NCI-H82 (cell line): ENCODE measurements at places on chromosomes 2 and 18.

DNA sequence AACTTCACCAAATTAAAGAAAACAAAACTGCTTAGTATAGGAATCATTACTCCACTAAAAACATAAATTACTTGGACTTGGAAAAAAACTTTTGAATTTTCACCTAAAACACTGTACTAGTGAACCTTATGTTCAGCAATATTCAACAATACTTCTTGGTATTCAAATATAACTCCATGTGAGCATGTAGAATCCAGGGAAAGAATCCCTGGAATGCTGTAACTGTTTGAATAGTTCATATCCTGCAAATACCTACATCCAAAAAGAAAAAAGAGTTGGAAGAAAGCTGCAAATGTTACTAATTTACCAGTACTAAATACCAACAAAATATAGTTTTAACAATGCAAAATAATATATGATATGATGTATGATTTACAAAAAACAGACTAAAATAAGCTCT lies 65.4 kb downstream of the IKZF2 start:
- no peak for DNase-seq

DNA sequence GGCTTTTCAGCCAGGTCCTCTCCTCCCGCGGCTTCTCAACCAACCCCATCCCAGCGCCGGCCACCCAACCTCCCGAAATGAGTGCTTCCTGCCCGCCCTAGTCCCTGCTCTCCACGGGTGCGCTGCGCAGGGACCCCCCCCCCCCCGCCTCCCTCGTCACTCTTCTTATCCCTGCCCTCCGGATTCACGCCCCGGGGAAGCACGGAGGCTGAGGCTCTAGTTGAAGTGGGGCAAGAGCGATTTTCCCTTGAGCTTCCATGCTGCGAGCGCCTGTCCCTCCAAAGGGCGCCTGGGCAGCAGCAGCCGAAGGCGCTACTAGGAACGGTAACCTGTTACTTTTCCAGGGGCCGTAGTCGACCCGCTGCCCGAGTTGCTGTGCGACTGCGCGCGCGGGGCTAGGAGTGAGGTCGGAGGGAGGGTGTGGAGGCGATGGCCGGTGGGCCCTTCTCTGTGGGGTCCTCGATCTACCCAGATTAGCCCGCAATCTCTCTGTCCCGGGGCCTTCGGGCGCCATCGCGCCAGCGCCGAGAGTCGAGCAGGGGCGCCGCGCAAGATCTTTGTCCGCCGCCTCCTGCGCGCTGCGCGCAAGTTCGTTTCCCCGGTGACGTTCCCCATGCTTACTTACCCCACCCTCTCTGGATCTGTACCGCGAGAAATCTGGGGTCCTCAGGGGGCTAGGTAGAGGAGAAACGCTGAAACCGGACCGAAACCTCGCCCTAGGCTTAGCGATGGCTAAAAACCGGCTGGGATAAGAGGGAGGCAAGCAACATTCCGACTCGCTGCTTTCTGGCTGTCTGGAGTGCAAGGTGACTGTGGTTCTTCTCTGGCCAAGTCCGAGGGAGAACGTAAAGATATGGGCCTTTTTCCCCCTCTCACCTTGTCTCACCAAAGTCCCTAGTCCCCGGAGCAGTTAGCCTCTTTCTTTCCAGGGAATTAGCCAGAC lies 677 bp downstream of the GAD1 start:
- peak; percentile 52 for DNase-seq

- DNase-seq = no peak
Measured at GRCh38 chr2:213227458-213227857, 56.8 kb upstream of the SPAG16 start.

- no peak for DNase-seq
Measured at GRCh38 chr2:197675246-197675645, at the start of gene RFTN2. RFTN2 (minus strand) TSS chr2:197675587; CDS start chr2:197675458, 129 bp downstream.

DNA sequence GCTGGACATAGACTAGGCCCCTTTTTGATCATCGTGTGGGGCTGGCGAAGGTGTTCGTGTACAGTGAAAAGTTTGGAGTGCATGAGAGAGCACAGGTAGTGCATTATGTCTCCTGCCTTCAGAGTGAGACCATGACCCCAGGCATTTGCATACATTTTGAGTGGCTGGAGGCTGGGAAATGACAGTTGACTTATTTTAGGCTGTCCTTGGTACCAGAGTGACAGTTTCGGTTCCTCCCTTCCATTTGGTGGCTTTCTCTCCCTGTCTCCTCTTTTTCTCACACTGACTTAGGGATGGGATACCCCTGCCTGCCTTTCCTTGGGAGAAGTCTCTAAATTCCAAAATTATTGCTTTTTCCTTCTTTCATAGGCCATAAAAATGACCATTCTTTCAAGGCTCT lies 20.1 kb downstream of the SERPINB12 start:
- no peak for DNase-seq

GRCh38 chr2:160076241-160076640 lies 13.8 kb upstream of the PLA2R1 start:
- DNase-seq = no peak

DNA sequence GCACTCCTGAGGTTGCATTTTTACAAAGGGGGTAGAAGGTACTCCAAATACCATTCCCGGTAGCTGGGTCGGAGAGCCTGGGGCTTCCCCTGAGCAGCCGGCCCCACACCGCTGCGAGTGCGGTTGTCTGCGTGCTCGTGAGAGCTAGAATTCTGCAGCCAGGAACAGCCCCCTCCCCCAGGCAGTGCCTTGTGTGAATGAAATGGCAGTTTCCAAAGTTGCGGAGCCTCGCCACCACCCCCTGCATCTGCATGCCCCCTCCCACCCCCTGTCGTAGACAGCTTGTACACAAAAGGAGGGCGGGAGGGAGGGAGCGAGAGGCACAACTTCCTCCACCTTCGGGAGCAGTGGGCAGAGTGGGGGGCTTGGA lies 1.1 kb downstream of the MYCN start:
- DNase-seq = peak; percentile 72

DNA sequence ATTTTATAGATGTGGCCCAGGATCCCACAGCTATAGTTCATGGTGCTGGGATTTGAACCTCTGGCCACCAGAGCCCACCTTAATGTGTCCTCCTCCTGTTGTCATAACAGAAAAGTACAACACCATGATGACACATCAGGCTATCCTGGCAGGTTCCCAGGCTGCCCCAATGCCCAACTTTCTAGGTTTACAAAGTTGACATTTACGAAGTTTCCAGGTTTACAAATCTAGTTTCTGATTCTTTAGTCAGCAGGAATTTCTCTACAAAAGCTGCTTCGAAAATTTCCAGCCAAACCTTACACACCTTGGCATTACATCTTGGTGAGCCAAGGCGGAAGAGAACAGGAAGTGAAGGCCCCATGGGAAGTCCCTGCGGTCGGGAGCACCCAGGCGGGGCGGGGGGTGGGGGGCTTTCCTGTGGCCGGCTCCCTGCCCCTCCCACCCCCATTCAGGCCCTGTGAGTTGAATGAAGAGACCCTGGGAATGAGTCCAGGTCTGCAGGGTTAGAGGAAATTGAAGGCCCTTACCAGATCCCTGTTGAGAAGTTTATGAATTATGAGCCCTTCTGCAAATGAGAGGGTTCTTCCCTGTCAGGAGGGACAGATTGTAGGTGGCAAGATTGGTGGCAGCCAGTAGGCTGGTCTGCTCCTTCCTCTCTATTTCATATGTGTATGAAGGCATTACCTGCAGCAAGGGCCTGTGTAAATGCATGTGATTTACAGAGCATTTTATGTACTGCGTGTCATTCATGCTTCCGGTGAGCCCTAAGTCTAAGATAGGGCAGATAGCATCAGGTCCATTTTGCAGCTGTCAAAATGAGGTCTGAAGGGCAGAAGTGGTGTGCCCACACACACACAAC lies 11.1 kb upstream of the IL1RN start:
- DNase-seq = no peak

- peak; percentile 18 for DNase-seq
Measured at GRCh38 chr18:79221136-79221535, 151.9 kb downstream of the ATP9B start.

GRCh38 chr18:43887491-43887890 lies 610.2 kb upstream of the SYT4 start:
- DNase-seq = no peak

DNA sequence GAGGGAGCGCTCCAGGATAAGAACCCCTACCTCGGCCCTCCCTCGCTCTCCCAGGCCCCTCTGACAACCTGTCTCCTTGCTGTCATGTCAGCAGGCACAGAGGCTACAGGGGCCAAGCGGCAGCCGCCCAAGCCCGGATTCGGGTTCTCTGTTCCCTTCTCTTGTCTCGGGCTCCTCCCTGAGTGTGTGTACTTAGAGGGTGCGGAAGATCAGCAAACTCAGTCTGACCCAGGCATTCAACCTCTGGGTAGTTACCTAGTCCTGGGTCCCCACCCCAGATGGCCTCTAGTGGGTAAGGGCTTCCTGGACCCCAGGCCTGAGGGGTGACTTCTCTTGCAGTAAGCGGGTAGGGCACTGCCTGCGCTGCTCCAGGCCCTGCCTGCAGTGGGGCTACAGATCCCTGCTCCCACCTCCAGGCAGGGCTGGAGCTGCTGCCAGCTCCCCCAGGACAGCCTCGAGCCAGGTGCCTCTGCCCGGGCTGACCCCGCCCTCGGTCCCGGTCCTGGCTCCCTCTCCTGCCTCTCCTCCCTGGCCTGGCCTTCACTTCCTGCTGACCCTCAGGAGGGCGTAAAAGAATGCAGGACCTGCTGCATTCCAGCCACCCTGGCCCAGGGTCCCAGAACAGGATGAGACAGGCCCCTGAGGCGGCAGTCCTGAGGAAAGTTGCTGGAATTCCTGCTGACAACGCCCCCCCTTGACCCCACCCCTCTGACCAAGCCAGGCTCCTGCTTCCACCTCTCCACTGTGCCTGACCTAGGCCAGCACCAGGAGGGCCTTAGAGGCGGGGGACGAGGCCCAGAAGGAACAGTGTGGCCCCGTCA lies 22.0 kb downstream of the GPC1 start:
- DNase-seq = no peak

GRCh38 chr2:46381263-46381849 lies 84.1 kb downstream of the EPAS1 start:
- DNase-seq = no peak

- DNase-seq = no peak
Measured at GRCh38 chr2:236998236-236998635, 87.5 kb upstream of the COPS8 start.

GRCh38 chr2:16319551-16320121 lies 346.0 kb downstream of the CYRIA start:
- DNase-seq = peak; percentile 14

- no peak for DNase-seq
Measured at GRCh38 chr18:51767293-51767692, 569.8 kb upstream of the MEX3C start.

GRCh38 chr18:8299054-8299980 lies 309.9 kb upstream of the RAB12 start:
- DNase-seq = no peak

GRCh38 chr2:237588044-237588696 lies 2.4 kb downstream of the RAB17 start:
- peak; percentile 42 for DNase-seq

DNA sequence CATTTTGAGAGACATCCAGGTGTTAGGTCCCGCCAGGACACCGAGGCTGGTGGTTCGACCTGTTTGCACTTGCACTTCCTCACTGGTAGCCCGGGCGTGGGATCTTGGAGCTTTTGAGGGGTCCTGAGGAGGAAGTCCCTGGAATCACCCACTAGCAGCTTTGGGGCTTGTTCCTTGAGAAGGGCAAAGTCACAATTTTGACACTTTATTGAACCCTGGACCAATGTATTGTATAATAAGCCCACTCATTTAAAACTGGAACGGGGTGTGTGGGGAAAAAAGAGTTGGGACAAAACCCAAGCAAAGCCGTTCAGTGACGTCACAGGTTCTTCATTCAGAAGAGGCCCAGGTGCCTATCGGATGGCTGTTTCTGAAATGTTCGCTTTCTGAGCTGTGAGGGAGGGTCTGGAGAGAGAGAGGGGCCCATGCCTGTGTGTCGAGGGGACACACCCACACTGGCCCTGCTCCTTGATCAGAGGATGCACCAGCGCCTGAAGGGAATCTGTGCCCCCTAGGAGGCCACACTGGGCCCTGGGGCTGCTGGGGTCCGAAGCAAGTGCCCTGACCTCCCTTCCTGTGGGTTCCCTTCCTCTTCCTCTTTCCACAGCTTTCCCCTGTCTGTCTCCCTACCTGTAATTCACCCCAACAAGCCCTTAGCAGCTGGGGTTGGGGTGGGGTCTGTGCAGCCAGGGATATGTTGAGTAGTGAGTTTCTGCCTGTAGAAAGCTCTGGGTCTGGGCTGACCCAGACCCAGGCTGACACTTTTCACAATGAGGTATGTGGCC lies 2.6 kb downstream of the LPIN1 start:
- no peak for DNase-seq

DNA sequence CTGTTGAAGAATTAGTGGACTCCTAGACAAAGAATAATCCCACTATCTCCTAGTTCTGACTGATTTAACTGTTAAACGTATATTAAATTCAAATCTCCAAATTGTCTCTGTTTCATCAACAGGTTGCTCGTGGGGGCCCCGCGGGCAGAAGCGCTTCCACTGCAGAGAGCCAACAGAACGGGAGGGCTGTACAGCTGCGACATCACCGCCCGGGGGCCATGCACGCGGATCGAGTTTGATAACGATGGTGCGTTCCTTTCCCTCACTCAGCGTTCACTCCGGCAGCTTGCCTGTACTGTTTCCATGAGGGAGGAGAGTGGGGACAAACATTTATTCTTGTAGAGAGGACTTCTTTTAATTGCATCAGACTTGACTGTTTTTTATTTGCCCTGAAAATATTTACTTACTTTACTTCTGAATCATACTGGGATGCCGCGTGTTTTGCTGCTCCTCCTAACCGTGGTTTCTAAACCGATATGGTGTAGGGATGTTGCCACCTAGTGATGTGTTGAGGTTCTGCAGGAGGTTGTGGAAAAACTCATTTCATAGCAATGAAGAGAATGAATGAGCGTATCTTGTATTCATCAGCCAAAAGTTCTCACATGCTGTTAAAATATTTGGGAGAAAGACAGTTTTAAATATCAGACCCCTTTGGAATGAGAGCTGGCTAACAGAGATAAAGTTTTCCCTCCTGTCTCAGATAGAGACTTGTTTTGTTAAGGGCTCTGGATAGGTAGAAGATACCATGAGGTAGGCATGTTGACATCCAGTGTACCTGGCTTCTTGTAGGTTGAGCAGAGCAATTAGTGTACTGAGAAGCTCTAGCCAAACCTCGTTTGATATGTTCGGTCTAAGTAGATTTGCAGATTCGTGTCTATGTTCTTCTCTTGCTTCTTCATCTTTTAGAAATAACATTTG lies 38.3 kb downstream of the ITGA6 start:
- DNase-seq = peak; percentile 83

- DNase-seq = no peak
Measured at GRCh38 chr2:179856205-179856604, 5.2 kb downstream of the ZNF385B start.
